Dorsolateral prefrontal cortex (tissue), 122 donors: ENCODE measurements at places on chromosomes 7 and 10. TPM values are rescaled to one million over a fixed set of nuclear protein-coding genes. Genes with fewer than 3 reads are reported as not detected.

DNA sequence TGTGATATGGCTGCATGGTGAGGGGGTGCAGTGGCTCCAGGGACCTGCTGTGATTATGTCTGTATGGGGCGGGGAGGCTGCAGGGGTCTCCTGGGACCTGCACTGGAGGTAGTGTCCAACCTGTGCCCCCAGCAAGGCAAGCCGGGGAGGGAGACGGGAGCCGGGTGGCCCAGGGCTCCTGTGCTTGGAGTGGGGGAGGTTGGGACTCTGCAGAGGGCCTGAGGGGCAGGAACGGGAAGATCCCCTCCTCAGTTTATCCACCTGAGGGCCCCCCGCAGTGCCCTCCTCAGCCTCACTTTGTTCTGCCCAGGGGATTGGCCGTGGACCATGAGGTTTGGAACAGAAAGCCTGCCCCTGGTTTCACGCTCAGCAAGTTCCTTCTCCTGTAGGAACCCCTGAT, 22.8 kb upstream of the PWWP2B start:
- no peak for DNase-seq

- no peak for DNase-seq
Measured at GRCh38 chr7:151597541-151598444, 78.1 kb upstream of the RHEB start.

GRCh38 chr7:5350174-5350463, 67.4 kb downstream of the SLC29A4 start:
- no peak for DNase-seq

GRCh38 chr7:83038787-83039186, 123.9 kb downstream of the PCLO start:
- DNase-seq, result no peak

DNA sequence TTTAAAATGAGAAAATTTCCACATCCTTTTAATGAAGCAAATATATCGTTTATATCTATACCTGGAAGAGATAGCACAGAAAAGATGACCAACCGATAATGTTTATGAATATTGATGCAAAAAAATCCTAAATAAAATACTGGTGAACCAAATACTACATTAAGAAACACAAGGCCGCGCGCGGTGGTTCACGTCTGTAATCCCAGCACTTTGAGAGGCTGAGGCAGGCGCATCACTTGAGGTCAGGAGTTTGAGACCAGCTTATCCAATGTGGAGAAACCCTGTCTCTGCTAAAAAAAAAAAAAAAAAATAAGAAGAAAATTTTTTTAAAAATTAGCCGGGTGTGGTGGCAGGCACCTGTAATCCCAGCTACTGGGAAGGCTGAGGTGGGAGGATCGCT, 25.8 kb downstream of the SHH start:
- DNase-seq, result no peak

DNA sequence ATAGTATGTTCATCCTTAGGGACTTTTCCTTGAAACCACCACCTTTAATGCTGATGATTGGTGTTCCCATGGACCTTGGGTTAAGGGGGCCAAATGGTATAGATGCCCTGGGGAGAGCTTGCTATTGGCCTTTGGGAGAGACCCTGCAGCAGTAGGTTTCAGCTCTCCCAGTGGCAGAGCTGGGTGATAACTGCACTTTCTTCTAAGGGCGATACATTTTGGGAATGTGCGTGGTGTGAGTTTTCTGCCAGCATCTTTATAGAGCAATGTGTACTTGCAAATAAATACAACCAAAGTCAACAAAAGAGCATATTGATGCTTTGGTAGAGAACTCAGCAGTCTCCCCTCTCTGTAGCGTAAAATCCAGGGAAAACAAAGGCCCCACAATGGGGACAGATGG, 404.1 kb downstream of the PAXIP1 start:
- DNase-seq, result no peak

DNA sequence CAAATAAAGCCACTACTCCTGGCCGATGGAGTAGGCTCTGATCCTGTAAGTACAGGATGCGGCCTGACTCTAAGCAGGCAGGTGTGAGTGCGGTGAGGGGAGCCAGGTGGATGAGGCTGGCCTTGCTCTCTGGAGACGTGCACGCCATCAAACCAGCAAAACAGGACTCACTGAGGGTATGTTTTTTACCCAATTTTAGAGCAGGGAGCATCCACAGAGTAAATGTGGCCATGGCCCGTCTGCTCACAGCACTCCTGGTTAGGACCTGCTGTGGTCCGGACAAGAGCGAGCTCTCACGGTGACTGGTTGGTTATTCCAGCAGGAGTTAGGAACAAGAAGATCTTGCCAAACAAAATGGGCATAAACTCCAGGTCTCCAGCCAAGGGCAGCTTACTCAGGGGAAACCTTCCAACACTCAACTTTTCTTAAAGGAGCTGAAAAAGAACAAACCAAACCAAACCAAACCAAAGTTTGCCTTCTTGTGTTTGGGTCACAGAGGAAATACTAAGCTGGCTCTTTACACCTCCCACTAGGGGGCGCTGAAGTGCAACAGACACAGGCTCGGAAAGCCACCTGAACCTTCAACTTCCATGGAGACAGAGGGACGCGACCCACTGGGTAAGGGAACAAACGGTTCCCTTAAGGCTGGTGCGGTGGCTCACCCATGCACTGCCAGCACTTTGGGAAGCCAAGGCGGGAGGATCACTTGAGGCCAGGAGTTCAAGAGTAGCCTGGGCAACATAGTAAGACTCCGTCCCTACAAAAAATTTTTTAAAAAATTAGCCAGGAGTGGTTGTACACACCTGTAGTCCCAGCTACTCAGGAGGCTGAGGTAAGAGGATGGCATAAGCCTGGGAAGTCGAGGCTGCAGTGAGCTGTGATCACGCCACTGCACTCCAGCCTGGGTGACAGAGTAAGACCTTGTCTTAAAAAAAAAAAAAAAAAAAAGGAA, 122.4 kb downstream of the CLEC2L start:
- DNase-seq, result peak; percentile 80

GRCh38 chr10:45261243-45261775, 54.1 kb downstream of the OR13A1 start:
- DNase-seq, result no peak

GRCh38 chr7:25369786-25370185, 141.5 kb upstream of the NPVF start:
- DNase-seq, result peak; percentile 87

DNA sequence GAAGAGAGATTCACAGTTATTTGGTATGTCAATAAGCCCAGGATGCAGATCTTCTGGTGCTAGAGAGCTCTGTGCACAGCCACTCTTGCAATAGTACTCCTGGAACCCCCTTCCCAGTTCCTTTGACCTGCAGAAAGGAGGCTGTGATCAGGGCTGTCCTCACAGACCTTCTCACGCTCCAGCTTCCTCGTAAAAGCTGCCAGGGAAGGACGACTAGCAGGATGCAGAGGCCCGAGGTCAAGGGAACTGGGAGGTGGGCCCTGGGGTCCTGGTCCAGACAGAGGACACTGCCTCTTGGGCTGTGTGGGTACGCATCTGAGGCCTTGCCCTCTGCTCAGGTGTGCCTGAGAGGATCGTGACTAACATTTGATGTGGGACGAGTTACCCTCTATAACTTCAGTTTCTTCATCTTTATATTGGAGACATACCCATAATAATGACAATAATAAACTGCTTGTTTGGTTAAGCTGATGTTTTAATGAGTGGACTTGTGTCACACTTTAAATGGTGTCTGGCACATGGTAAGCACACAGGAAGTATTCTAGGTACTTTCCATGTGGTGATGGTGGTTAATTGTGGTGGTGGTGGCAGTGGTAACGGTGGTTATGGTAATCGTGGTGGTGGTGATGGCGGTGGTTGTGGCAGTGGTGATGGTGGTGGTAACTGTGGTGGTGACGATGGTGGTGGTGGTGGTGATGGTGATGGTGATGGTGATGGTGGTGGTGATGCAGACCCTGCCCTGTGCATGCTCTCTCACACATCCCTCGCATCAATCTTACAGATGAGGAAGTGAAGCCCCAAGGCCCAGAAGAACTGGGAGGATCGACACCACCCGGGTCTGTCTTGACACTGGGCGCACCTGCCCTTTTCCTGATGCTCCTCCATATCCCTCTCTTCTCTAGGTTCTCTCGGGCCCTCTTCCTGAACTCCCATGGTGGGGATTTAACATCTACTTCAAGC, 235.2 kb upstream of the GRB10 start:
- DNase-seq, result no peak

DNA sequence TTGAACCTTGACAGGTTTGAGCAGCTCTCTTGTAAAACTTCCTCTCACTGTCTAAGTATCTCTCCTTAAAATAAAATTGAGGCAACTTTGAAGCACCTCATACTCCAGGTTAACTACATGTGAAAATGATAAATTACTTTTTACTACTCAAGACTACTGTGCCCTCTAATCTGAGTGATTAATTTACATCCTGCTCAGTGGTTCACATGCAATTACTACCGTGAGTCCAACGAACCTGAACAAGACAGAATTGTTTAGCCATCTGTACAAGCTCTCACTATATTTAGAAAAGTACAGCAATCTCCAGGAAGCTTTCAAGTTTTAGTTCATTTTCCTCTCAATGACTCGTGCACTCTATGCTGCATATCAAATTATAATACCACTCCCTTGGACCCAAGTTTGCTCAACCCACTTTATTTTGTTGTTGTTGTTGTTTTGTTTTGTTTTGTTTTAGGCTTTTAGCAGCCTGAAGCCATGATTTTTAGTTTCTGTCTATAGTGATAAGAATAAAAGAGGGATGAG, 21.2 kb downstream of the PDE1C start:
- no peak for DNase-seq

DNA sequence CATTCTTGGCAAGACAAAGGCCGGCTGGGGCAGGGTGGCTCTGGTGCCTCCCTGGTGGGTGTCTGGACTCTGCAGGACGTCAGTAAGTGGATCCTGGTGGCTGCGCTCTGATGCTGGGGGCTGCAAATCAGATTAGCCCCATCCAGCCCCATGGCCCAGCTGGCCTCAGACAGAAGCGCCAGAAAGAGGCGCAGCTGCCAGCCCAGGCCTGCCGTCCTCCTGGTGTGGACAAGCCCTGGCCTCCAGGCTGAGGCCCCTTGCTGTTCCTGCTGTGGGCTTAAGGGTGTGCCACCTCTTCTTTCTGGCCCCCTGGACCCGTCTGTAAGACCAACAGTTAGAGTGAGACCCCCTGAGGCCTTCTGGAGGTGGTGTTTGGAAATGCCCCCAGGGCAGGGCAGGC, 5.9 kb upstream of the LFNG start:
- DNase-seq, result no peak

DNA sequence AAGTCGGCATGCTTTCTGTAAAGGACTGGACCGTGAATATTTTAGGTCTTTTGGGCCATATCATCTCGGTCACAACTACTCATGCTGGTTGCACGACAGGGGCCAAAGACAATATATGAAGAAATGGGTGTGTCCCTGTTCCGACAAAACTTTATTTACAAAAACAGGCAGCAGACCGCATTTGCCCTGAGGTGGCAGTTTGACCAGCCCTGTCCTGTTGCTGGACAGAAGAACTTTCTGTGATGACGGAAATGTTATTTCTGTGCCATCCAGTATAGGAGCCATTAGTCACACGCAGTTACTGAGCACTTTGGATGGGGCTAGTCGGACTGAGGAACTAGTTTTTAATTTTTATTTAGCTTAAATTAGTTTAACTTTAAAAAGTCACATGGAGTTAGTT, 112.8 kb upstream of the CARD11 start:
- no peak for DNase-seq

DNA sequence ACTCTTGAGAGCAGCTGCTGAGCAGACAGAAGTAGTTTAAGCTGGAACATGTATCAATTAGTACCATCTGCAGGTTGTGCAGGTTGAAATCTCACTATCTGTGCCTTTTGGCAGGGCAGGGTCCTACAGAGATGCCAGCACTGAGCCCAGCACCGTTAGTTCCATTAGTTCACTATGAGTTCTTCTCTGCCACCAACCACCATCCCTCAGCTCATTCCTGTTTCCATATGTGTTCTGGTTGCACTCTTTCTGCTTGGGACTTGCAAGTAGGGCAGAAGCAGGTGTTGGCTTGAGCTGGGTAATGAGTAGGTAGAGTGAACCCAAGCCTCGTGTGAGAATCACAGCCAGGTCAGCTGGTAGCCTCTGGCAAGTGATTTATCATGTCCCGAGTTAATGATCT, 2.8 kb downstream of the SMO start:
- DNase-seq, result no peak

DNA sequence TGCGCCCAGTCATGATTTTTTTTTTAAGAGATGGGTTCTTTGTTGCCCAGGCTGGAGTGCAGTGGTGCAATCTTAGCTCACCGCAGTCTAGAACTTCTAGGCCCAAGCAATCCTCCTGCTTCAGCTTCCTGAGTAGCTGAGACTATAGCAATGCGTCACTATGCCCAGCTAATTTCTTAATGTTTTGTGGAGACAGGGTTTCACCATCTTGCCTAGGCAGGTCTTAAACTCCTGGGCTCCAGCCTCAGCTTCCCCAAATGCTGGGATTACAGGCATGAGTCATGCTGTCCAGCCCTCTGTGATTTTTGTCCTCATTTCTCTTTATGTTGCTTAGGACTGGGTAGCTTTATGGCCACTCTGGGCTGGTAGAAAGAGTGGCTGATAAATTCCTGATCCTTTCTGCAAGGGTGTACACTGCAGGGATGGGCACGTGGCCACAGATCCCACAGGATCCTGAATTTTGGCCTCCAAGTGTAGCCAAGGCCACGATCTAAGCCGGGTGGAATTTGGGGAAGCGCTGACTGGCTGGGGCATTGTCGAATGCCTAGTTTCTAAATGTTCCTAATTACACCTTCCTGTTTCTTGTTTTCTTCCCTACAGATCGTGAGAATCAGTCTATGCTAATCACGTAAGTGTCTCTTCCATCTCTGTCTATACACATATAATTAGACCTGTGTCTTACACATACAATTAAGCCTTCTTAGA, 24.1 kb upstream of the MYH16 start:
- no peak for DNase-seq

DNA sequence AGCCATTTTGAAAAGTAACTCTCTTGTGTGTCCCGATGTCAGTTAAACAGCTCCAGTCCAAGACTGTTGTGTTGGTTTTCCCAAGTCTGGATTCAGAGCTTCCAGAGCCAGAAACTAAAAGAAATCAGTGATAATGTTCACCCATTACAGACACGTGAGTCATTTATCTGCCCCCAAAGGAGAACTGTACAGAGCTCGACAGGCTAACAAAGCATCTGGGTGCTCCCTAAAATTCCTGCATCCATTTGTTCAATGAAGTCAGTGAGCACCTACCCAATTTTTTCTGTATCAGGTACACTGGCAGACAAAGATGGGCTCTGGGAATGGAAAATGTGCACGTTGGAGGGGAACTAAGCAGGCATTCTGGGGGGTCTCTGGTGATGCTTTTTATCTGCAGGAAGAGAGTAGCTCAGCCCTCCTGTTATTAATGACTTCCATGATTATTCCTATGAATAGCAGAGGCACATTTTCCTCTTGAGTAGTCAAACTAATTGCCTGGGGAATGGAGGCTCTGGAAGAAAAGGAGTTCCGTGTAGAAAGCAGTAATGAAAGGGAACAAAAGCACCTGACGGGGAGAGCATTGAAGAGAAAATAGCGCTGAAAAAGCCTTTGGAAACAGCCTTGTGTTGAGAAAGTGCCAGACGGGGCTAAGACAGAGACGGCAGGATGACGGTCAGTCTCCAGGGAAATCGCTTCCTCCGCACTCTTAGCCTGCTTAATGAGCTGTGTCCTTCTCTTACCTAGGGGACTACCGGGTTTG, 75.3 kb downstream of the GAD2 start:
- DNase-seq, result no peak

- DNase-seq, result no peak
Measured at GRCh38 chr10:109889867-109890266, 33.4 kb downstream of the XPNPEP1 start.

GRCh38 chr10:18666810-18667209, 7.6 kb downstream of the ARL5B start:
- no peak for DNase-seq

The POLR2J2 gene
- 23.4 TPM for total RNA-seq

The HTR5A gene
- 18.3 TPM for total RNA-seq

The ZCCHC24 gene
- total RNA-seq, result 124 TPM

The SH2D4B gene
- 0.11 TPM for total RNA-seq

The EBLN1 gene
- not detected for total RNA-seq

The PIK3CG gene
- 2.8 TPM for total RNA-seq
